ENCODE measurements at places on chromosomes 3 and 15. TPM values are rescaled to one million over a fixed set of nuclear protein-coding genes. Genes with fewer than 3 reads are reported as not detected.

DNA sequence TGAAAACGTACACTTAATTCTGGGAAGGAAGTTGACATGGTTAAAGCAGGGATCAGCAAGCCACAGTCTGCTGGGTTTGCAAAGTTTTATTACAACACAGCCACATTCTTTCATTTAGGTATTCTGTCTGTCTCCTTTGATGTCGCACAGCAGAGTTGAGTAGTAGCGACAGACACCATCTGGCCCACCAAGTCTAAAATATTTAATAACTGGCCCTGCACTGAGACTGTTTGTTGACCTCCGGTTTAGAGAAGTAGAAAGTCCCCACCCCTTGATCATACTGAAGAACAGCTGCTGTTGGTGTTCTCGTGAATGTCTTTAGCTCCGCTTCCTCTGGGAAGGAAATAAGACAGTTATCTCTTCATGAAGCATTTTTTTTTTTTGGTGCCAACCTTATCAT lies 66.2 kb downstream of the MCTP2 start:
- no peak for DNase-seq

GRCh38 chr3:184320104-184320445 lies 5.7 kb downstream of the EIF4G1 start:
- peak; percentile 97 for DNase-seq

DNA sequence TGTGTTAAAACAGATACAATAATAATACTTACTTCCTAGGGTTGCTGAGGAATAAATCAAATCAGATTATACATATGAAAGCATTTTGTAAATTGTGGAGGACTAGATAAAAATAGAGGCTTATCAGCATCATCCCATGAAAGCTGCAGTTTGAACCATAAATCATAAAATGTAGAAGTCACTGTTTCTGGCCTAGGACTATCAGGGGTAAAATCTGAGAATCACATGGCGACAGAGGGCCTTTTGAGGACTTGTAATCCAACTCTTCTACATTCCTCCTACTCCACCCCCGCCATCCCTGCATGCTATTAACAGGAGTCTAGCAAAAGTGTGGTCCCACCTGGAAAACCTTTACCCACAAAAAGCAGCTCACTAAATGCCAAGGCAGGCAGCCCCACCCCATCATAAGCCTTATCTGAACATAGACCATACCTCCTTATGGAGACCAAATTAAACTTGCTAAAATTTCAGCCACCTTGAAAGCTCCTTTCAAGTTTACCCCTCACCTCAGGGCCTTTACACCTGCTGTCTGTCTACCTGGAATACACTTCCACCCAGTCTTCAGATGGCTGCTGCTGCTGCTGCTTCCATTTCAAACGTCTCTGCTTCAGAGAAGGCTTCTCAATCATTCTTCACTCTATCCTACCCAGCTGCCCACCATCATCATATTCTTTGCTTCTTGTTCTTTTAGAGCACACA lies 11.5 kb downstream of the MB21D2 start:
- no peak for DNase-seq

GRCh38 chr15:66691727-66692126 lies 10.3 kb upstream of the SMAD6 start:
- no peak for DNase-seq

DNA sequence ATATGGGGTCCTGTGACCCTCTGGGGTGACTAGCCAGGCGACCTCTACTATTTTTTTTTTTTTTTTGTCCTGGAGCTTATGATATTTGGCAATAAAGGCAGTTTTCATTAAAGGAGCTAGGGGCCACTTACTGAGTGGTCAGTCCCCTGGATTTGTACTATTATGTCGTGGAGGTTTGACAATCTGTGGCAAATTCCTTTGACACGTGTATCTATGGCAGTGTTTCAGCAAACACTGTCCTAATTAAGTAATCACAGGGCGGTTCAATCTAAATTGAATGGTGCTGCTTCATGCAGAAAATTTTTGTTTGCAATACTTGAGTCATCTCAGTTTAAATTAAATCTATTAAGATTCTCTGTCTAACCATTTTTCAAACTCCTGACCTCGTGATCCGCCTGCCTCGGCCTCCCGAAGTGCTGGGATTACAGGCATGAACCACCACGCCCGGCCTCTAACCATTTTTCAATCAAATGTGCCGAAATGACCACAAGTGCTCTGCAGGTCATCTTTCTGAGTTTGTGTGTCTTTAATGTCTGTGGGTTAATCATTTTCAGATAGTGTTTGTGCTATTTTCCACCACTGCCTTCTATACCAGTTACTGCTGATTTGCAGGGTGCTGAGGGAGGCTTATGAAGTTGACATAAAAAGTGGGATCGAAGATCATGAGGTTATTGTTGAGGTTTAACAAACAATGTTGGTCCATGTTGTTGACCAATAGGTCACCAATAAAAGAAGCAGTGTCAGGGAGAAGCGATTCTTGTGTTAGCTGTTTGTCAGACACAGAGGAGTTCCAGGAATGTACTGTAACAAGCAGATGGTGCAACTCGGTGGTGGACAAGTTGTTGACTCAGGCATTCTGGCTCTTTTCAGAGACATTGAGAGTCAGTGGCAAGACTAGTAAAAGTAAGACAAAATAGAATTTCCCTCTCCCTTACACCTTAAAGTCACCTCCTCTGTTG lies 18.6 kb upstream of the SLC2A2 start:
- peak; percentile 80 for DNase-seq

GRCh38 chr3:126146525-126147146 lies 33.8 kb downstream of the ALDH1L1 start:
- DNase-seq = no peak

DNA sequence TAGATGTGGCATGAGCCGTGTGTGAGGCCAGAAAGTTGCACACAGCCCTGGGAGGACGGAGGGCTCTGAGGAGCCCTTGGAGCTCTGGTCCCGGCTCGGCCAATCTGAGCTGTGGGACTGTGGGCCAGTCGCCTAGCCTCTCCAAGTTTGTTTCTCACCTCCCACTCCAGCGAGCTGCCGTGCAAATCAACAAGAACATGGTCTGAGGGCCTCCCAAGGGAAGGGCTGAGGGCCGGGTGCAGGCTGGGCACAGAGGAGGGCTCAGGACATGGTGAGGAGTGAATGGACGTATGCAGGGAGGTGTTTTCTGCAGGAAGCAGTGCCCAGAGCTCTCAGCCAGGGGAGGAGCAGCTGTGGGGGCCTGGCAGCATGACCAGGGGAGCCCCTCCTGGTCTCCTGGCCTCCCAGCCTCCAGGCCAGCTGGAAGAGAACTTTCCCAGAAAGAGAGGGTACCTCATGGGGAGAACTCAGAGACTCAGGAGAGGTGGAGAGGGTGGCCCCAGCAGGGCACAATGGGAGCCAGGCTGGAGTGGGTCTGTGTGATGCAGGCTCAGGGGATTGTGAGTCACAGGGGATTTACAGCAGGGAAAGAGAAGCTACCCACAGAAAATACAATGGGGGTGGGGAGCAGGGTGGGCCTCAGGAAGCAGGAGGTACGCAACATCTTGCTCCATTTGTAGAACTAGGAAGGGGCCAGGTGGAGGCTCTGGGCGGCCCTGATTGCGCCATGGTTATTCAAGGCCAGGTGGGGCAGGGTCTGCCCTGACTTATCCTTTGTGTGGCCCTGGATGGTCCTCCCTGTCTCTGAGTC lies 24.8 kb downstream of the PSTPIP1 start:
- peak; percentile 60 for DNase-seq

DNA sequence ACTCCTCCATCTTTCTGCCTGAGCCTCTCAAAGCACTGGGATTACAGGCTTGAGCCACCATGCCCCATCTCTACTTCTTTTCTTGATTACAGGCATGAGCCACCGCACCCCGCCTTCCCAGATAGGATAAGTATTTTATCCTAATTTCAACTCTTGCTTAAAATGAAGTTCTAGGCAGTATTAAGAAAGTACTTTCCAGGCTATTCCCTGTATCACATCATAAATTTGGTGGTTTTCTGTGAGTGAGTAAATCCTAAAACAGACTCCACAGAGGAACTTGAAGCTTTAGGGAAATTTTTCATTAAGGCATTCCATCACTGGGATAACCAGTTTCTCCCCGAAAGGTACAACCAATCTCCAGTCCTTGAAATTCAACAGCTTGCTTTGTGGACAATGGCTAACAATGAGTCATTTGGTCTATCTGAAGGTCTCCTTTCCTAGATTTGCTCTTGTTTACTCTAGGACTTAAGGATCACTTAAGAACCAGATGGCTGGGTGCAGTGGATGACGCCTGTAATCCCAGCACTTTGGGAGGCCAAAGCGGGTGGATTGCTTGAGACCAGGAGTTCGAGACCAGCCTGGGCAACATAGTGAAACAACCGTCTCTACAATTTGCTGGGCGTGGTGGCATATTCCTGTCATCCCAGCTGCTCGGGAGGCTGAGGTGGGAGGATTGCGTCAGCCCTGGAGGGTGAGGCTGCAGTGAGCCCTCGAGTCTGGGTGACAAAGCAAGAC lies 49.7 kb upstream of the SKIL start:
- peak; percentile 79 for DNase-seq

- no peak for DNase-seq
Measured at GRCh38 chr3:107822308-107822707, 268.5 kb downstream of the CD47 start.

GRCh38 chr3:188283347-188283746 lies 129.4 kb downstream of the LPP start:
- DNase-seq = peak; percentile 50

DNA sequence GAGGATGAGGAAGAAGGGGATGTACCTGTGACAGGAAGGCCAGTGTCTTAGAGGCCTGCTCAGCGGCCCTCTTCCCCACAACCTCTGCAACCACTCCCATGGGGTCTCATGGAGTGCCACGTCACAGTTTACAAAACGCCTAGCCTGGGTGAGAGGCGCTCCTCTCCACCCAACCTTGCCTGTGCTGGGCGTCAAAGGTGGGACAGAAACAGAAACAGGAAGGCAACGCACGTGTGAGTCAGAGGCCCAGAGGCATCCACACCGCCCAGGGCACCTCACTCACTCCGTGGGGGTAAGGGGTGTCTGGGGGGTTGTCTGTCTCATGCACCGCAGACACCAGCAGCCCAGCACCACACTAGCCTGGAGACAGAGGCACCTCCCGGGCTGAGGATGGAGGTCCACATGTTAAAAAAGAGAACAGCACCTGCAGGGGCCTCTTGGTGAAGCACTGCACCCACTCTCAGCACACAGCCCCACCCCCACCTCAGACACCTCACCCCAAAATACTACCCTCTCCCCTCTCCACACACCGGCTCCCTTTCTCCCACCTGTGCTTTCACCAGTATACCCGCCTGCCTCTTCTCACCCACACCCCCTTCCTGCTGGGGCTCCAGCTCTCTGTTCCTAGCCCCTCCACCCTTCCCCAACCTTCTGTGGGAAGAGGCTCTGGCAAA lies 4.7 kb upstream of the CALML4 start:
- DNase-seq = no peak

GRCh38 chr15:101803676-101804075 lies 367 bp downstream of the OR4F6 start:
- DNase-seq = peak; percentile 34

DNA sequence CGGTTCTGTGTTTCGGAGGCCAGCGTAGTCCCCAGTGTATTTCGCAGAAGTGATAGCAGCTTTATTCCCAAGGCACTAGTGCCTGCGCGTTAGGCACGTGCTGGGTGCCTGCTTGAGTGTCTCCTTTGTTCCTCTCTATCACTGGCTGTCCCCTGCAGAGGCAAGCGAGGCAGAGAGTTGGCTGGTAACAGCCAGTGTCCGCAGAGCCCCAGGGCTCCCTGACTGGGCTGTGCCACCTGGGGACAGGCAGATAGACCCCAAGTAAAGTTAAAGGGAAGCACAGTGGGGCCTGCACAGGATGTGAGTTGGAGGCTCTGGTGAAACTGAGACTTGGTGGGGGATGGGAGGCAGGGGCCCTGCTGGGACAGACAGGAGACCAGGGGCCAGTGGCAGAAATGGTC lies 50.7 kb downstream of the APBA2 start:
- DNase-seq = no peak

- no peak for DNase-seq
Measured at GRCh38 chr3:86244905-86245304, 746.0 kb downstream of the VGLL3 start.

DNA sequence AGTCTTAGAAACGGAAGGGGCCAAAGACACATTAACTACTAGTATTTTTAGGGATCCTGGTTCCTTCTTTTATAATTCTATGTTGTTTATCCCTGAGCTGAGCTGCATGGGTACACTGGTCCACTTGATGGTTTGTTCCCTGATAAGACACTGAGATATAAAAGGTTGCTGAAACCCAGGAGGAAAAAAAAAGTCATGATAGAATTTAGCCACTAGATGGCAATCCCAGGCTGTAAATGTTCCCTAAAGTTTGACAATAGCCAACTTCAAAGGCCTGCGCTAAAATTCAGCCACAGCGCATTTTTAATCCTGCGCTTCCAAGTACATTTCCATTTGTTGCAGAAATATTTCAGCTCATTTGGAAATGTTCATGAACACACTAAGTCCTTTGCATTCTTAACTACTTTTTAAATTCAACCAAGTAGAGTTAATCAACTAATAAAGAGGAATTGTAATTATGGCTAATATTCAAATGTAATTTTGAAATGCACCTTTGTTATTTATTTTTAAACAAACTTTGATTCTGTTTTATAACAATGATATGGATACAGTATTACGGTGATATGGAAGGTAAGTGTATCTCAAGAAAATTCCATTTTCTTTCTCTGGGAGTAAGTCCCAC lies 249.3 kb upstream of the FEZF2 start:
- peak; percentile 61 for DNase-seq

- no peak for DNase-seq
Measured at GRCh38 chr15:99399061-99399460, 147.8 kb downstream of the LRRC28 start.

DNA sequence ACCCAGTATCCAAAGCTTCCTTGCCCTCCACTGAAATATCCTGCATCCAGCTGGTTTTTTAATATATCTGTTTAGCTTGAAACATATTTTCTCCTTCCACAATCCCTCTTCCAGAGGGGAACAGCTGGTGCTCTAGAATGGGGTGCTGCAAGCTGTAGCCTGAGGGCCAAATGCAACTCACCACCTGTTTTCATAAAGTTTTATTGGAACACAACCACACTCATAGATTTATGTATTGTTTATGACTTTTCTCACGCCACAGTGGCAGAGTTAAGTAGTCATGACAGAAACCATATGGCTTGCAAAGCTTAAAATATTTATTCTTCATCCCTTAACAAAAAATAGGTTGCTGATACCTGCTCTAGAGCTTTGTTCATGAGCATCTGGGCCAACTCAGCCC lies 298.7 kb downstream of the CLSTN2 start:
- DNase-seq = no peak

- DNase-seq = no peak
Measured at GRCh38 chr3:89946884-89947283, 839.5 kb downstream of the EPHA3 start.

DNA sequence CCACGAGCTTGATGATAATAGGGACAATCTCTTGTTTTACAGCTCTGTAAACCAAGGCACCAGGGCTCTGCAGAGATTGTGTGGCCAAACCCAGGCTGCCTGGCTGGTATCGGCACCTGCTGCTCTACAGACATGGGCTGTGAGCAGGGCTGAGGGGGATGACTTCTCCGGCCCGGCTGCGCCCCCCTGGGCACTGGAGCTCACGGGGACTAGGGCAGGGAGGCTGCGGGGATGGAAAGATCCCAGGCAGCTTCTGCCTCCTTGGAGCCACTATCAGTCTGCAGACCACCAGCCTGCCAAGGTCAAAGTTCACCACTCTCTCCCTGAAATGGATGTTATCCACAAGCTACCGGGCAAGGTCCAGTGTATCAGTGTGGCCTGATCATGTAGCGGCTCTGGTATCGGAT lies 22.0 kb upstream of the PIGZ start:
- DNase-seq = no peak

GRCh38 chr3:45180899-45181298 lies 34.7 kb upstream of the CDCP1 start:
- DNase-seq = no peak

POC1A gene
- total RNA-seq = 8.3 TPM

SAMMSON gene
- total RNA-seq = not detected

ALPK3 gene
- under 0.01 TPM for total RNA-seq

EIF2B5 gene
- 32.5 TPM for total RNA-seq

LACTB gene
- total RNA-seq = 41.7 TPM

ZPLD1 gene
- under 0.01 TPM for total RNA-seq

LSAMP gene
- 8.1 TPM for total RNA-seq

SPINT1 gene
- total RNA-seq = 0.56 TPM

Measured in IMR-90 (cell line).